ENCODE measurements at places on chromosomes 13 and 19.

GRCh38 chr13:101714195-101714594, 261.7 kb downstream of the ITGBL1 start:
- no peak for DNase-seq

GRCh38 chr19:19157808-19158207, 12.3 kb downstream of the MEF2B start:
- no peak for DNase-seq

DNA sequence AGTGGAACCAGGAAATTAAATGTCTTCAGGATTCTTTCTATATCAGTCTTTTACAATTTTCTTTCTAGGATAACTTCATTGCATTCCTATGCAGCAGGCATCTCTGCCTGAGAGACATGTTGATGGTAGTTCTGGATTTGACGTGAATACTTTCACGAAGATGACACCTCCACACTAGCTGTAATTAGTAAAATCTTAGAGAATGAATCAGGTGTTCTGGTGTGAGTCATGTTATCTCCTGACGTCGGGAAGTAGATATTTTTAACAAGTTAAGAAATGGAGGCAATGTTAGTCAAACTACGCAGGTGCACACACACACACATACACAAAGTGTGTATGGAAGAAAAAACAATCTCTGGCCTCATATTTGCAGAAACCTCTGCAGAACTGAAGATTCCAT, 1661.3 kb upstream of the MIR17HG start:
- DNase-seq = no peak

- DNase-seq = peak; percentile 42
Measured at GRCh38 chr13:34416971-34417380, 525.1 kb upstream of the NBEA start.

DNA sequence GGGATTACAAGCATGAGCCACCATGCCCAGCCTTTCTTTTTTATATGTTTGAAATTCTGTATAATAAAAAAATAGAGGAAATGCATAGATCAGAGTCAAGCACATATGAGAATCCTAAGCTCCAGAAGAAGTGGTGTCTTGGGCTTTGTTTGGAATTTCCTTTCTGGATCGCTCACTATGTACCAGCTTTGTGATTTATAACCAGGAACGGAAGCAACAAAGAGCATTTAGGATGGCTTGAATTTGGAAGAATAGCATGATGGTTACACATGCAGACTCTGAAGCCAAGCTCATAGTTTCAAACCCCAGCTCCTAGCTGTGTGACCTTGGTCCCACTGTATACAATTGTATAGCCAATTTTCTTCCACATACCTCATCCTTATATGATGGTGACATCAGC, 28.0 kb upstream of the SLC15A1 start:
- no peak for DNase-seq
